Thoracic aorta endothelial cell (primary cell): ENCODE measurements at places on chromosomes 4 and X. TPM values are rescaled to one million over a fixed set of nuclear protein-coding genes. Genes with fewer than 3 reads are reported as not detected.

TLR3 gene
- total RNA-seq = 4.4 and 7.5 TPM in 2 replicates

SPANXB1 gene
- not detected in 2 replicates for total RNA-seq

UNC5C gene
- total RNA-seq = under 0.01 and 0.13 TPM in 2 replicates

RRH gene
- total RNA-seq = 0.22 TPM in 1 of 2 replicates, not detected in the other

HS6ST2 gene
- 0.43 TPM in 1 of 2 replicates, not detected in the other for total RNA-seq

GJB1 gene
- total RNA-seq = not detected in 2 replicates

GLOD5 gene
- total RNA-seq = not detected in 2 replicates

ALB gene
- 0.13 TPM in 1 of 2 replicates, not detected in the other for total RNA-seq

MAGIX gene
- 0.36 and 0.40 TPM in 2 replicates for total RNA-seq
